Urinary bladder (tissue), 4 donors: ENCODE measurements at places on chromosomes 13 and 19. TPM values are rescaled to one million over a fixed set of nuclear protein-coding genes. Genes with fewer than 3 reads are reported as not detected.

DNA sequence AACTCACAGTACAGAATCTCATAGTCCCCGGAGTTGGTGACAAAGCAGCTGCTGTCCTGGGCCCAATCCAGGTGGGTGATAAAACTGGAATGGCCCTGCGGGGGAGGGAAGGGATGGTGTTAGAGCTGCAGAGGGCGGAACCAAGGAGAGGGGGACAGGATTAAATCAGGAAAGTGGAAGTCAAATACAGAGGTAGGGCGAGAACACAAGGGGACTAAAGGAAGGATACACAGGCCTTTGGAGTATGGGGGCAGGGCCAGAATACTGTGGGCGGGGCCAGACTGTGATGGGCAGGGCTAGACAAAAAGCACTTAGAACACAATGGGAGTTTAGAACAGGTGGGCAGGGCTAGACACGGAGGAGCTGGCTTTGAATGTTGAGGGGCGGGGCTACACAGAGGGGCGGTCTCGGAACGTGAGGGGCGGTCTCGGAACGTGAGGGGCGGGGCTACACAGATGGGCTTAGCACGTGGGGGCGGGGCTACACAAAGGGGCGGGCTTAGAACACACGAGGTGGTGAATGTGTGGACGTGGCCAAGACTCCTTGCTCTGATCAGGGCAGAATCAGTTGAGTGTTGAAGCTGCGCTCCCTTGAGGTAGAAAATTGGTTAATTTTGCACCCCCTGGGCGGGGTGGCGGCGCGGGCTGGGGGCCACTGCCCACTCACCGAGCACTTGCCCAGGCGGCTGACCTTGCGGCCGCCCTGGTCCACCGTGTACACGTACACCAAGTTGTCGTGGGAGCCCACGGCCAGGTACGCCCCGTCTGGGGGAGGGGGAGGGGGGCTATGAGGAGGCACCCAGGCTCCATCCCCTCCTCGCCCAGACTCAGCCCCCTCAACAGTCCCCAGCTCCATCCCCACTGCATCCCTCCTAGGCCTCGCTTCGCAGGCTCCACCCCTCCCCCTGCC, 14.0 kb upstream of the GPR4 start:
- DNase-seq = peak; percentile 91

DNA sequence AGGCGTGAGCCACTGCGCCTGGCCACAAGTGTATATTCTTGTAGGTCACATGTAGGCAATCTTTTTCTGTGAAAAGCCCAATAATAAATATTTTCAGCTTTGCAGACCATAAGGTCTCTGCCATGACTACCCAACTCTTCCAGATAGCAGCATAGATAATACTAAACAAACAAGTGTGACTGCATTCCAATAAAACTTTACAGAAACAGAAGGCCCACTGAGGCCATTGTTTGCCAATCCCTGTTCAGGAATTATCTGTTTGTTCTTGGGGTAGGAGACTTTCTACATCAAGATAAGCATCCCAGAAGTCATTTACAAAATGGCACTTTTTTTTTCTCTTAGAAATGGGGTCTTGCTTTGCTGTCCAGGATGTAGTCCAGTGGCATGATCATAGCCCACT, 2.8 kb upstream of the ZNF329 start:
- no peak for DNase-seq

- DNase-seq = no peak
These were observed 10.3 kb downstream of the ACTN4 start for GRCh38 chr19:38657633-38658222.

DNA sequence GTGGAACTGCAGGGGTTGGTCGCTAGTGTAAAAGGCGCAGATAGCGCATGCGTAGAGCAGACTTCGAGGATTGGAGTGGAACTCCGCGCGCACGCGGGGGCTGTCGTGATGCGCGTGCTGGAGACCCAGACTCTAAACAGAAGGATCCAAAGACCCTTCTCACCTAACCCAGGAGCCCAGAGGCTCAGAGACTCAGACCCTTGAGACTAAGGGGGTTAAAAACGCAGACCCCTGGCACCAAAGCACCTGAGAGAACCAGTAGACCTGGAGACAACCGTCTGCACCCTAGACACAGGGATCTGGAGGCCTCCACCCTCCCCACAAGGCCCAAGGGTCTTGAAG, 567 bp upstream of the CTU1 start:
- no peak for DNase-seq

- no peak for DNase-seq
These were observed 1.5 kb downstream of the FCAR start for GRCh38 chr19:54875506-54875905.

DNA sequence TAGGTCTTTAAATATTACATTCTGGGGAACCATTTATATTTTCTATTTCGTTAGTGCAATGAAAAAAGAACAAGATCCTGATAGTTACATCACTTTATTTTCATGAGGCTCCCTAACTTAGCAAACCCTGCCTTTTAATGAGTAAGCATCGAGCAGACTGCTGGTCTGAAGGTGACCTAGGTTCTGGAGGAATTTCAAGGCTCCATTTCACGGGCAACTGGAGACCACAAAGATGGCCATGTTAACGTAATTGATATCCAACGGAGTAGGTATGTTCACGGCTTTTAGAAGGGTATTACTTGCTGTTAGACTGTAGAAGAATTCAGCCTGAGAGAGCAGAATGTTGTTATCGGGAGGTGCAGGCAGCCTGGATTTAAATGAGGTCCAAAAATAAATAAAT, 1597.6 kb downstream of the EFNB2 start:
- no peak for DNase-seq

DNA sequence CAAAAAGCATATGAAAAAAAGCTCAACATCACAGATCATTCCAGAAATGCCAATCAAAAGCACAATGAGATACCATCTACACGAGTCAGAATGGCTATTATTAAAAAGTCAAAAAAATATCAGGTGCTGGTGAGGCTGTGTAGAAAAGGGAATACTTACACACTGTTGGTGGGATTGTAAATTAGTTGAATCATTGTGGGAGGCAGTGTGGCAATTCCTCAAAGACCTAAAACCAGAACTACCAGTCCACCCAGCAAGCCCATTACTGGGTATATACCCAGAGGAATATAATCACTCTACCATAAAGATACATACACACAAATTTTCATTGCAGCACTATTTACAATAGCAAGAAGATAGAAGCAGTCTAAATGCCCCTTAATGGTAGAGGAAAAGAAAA, 529.9 kb downstream of the SLITRK1 start:
- DNase-seq = no peak

- no peak for DNase-seq
These were observed 552.0 kb downstream of the RFC3 start for GRCh38 chr13:34369931-34370330.

DNA sequence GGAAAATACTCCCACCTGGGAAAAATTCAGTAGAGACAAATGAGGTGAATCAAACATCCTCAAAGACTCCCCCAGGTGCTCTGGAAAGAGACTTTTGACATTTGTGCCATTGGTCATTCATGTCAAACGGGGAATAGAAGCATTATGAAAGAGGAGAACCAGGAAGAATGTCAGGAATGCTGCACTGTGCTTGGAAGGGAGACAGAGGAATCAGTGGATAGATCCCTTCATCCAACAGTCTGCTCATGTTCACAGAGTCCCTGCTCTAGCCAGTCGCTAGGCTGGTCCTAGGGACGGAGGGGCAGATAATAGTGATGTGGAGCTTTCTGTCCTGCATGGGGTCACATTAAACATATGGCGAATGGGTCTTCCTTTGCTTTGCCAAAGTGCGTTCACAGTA, 384.4 kb downstream of the FGF9 start:
- no peak for DNase-seq

DNA sequence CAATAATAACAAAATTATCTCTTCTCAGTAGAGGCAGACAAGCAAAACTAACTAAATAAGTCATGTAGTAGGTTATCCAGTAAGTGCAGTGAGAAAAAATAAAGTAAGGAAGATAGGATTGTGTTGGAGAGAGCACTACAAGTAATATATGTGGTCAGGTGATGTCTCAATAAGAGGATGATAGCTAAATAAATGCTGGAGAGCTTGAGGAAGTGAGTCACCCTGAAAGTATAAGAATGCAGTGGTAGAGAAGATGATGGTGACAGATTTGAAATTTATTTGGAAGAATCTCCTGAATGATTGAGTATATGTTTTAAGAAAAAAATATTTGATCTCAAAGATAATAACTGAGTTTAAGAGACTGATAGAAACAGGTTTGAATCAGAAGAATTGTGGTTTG, 152.2 kb upstream of the PRR20A start:
- no peak for DNase-seq

GRCh38 chr19:1232652-1233072, 5.1 kb downstream of the CBARP start:
- no peak for DNase-seq

- no peak for DNase-seq
These were observed 24.3 kb upstream of the EEF1AKMT1 start for GRCh38 chr13:20798027-20798426.

- DNase-seq = no peak
These were observed 94.6 kb downstream of the EFNB2 start for GRCh38 chr13:106440866-106441265.

GAPDHS gene
- not detected for polyA plus RNA-seq

AP2A1 gene
- polyA plus RNA-seq = 95.4 TPM

RFPL4A gene
- polyA plus RNA-seq = not detected

OR4F17 gene
- polyA plus RNA-seq = not detected

TNFRSF19 gene
- polyA plus RNA-seq = 8.2 TPM

RNF225 gene
- 0.11 TPM for polyA plus RNA-seq

SERP2 gene
- 5.7 TPM for polyA plus RNA-seq

ZNF568 gene
- 9.3 TPM for polyA plus RNA-seq

KCNJ14 gene
- 0.33 TPM for polyA plus RNA-seq

SLC15A1 gene
- 0.13 TPM for polyA plus RNA-seq

CRB3 gene
- polyA plus RNA-seq = 6.1 TPM

RANBP3 gene
- 106 TPM for polyA plus RNA-seq

AKAP8L gene
- 57.3 TPM for polyA plus RNA-seq
